ENCODE measurements at places on chromosomes 7 and 10.

DNA sequence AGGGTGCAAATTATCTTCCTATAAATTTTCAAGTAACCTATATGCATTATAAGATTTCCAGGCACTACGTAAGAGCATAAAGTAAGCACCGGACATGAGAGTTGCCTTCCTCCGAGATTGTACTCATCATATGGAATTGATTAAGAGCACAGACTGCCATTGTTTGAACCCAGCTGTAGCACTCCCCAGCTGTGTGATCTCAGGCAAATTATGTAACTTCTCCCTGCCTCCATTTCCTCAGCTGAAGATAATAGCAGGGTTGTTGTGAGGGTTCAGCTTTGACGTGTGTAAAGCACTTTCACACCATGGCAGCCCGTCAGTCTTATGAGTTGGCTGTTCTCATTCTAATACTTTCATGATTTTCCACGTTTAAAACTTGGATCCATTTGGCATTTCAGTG lies 122.6 kb downstream of the ITIH5 start:
- no peak for DNase-seq

DNA sequence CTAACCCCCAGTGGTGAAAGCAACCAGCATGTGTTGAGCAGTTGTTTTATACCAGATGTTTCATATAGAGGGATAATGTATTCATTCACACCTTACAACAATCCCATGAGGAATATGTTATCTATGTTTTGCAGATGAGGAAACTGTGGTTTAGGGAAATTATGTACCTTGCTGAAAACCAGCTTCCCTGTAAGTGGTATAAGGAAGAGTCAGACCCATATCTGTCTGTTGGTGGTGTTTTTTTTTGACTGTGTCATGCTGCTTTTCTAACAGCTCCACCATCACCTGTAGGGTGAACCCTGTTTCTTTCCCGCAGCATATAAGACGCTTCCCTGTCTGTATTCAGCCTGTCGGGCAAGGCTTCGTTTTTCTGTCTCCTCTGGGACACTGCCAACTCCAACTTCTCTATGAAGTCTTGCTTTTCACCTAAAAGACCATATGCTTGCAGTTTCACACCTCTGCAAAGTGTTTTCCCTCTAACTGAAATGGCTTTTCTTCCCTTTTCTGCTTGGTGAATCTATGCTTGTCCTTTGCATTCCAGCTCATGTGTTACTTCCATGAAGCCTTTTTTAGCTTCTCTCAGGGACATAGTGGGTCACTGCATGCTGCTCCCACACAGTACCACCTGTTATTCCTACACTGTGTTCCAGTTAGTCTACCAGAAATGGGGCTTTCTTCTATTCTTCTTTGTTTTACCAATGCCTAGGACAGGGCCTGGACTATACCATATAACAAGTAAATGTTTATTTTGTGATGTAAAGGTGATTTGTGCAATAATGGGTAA lies 92.8 kb downstream of the ST7 start:
- DNase-seq = no peak

- no peak for DNase-seq
Measured at GRCh38 chr7:138900035-138900828, 81.0 kb downstream of the KIAA1549 start.

DNA sequence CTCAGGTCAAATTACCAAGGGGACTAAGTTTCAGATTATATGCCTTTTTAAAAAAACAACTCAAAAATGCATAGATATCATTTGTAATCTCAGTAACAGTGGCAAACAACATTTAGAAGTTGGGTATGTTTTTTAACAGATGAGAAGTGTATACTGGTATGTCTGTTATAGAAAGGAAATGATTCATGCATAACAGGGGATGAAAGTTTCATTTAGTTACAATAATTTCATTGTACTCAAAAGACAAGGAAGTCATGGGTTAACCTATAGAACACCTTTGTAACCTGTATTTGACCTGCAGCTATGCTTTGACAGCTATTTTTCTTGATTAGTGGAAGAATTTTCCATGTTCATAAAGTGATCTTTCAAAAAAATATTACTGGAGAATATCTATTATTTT lies 35.4 kb upstream of the FAM133B start:
- no peak for DNase-seq

DNA sequence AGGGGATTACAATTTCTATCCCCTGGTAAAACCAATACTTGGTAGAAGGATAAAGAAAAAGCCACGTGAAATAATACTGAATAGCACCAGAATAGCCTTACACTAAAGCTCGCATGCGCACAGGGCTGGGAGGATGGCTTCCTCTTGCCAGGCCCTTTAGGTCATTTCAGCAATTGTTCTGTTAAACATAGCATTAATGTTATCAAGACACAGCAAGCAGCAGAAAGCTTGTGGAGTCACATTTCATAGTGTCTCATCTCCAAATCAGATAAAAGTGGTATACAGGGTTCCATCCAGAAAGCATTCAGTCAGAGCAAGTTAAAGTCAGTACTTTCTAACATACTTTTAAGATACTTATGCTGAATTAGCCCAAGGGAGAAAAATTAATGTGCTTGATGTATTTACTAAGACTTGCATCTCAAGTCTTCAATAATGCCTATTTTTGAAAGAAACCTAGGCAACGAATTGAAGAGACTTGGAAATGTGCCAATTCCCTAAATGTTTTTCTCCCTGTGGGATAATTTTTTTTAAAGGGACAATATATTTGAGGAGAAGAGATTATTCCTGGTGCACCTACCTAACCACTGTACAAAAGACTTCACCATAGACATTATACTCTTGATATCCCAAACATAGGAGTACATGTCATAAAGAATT lies 14.3 kb upstream of the NPM3 start:
- DNase-seq = no peak

- no peak for DNase-seq
Measured at GRCh38 chr10:49394933-49395740, 752 bp downstream of the DRGX start.

DNA sequence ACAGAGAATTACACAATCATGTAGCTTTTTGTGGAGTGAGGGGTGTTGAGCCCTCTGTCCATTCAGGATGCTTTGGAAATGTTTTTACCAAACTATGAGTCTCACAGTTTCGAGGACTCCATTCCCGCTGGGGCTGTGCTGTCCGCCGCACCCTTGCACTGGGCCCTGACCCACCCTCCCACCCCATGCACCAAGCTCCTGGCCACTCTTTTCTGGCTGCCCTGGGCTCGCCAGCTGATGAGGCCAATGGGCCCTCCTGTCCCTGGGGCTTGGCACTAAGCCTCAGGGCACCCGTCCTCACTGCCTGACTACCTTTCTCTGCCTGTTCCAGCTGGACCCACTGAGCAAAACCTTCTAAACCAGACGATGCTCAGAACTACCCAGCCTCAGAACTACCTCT lies 332.1 kb downstream of the PTPRN2 start:
- DNase-seq = no peak
